Astrocyte of the spinal cord (primary cell): ENCODE measurements at places on chromosomes 13 and 19.
A peak's percentile ranks its signal among the peaks of the same experiment; 100 is the strongest.

GRCh38 chr19:18657590-18658365 is 20.9 kb downstream of the KLHL26 start:
- peak; percentile 93 for DNase-seq

DNA sequence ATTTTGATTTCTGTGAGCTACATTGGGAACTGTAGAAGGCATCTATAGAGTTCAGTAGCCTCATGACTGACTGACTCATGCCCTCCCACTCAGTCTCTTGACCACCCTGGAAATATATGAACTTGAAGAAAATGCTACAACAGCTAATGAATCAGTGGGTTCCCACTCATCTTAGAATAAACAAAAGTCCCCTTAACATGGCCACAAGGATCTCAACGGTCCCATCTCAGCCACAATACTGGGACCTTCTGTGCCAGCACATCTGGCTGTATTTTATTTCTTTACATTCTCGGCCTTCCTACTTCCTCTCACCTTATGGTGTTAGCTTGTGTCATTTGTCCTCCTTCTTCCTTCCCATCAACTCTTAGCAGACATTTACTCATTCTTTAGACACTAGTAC is 619.8 kb downstream of the DCT start:
- DNase-seq, result peak; percentile 54

- no peak for DNase-seq
These were observed 257.0 kb downstream of the TSHZ3 start for GRCh38 chr19:31092274-31092673.

DNA sequence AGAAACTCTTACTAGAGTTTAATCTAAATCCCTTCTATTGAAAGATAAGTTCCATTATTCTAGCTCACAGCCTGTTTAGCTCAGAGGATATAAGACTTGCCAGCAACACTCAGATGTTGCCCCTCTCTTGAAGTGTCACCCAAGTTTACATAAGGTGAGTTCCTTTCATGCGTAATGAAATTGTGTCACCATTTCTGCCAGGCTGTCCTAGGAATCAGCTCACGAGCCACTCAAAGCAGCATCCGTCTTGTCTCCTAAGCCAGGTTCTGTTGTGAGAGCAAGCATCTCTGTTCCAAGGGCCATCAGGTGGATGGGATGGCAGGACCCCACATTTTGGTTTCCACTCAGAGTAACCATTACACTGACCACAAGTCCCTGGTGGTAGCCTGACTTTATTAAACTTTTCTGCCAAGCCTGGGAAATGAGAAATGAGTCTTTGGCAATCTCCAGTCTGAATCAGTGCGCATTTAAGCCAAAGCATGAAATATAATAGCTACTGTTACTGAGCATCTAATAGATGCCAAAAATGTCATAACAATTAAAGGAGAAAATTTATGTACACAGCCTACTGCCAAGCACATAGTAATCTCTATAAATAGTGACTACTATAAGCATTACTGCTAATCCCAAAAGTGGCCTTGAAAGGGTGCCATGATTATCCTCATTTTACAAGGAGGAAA is 179.6 kb upstream of the MIR17HG start:
- no peak for DNase-seq

DNA sequence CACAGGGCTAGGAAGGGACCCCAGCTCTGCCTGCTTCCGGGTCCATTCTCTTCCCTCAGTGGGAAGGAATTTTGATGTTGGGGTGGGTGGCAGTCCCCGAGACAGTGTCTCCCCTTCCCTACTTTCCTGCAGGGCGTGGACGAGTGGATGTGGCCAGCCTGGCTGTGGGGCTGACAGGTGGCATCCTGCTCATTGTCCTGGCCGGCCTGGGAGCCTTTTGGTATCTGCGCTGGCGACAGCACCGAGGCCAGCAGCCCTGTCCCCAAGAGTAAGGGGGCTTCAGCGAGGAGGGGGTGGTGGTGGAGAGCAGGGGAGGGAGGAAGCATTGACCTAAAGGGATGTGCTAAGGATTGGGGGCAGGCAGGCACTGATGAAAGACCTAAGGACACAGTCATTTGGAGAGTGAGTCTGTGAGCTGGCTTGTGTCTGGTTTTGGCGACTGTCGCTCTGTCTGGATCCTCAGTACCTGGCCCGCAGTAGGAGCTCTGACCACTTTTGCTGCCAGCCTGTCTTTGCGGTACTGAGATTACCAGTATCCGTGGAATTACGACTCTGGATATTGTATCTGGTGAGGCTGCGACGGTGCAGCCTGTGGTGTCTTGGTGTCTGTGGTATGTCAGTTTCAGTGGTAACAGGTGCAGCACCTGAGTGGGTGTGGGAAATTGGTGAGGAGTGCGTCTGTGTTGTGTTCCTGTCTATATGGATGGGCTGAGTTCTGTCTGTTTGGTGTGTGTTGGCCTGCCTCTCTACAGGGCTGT is 2.4 kb upstream of the PRR12 start:
- no peak for DNase-seq

DNA sequence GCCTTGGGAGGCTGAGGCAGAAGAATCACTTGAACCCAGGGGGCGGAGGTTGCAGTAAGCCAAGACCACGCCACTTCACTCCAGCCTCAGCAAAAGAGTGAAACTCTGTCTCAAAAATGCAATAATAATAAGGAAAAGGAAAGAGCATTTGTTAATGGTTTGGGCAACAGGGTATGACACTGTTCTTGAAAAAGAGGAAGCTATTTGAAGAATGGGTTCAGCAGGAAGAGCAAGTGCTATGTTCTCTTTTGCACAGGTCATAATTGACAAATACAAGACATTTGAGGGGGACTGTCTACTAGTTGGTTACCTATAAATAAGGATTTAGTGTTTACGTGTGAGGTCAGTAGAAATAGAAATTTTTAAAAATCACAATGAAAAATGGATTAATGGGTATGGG is 218.3 kb downstream of the DCT start:
- no peak for DNase-seq

DNA sequence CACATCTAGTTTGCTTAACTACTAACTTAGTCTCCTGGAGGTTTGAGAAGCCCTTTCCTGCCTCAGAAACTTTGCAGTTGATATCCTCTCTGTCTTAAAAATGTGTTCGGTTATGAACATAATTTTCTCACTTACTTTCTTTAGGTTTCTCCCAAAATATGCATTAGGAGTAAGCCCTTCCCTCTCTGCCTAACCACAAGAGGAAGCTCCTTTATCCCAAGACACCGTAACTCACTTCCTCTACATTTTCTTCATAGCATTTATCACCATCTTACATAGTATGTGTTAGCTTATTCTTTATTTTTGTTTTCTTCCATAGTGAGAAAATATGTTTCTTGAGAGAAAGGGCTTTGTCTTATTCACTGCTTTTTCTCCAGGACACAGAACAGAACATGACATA is 952.5 kb upstream of the ATXN8OS start:
- DNase-seq, result no peak

GRCh38 chr19:44863990-44864389 is 17.9 kb downstream of the NECTIN2 start:
- no peak for DNase-seq

- DNase-seq, result peak; percentile 61
These were observed 7.9 kb downstream of the INTS6 start for GRCh38 chr13:51444922-51445321.

- no peak for DNase-seq
These were observed 33.5 kb downstream of the ELL start for GRCh38 chr19:18488403-18488723.

DNA sequence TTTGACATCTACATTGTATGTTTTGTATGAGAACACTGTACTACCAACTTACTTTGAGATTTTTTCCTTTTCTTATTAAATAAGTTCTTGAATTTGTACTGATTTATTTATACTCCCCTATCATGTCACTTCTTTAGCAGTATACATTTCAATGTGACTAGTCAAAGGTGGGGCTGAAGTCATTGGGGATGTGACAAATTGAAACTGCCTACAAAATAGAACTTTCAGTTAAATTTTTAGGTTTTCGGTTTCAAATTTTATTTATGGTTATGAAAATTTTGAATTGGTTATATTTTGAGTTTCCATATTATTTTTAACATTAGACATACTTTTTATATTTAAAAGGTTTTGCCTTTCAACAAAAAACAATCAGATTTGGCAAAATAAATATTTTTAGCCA is 221.6 kb downstream of the NBEA start:
- DNase-seq, result no peak

DNA sequence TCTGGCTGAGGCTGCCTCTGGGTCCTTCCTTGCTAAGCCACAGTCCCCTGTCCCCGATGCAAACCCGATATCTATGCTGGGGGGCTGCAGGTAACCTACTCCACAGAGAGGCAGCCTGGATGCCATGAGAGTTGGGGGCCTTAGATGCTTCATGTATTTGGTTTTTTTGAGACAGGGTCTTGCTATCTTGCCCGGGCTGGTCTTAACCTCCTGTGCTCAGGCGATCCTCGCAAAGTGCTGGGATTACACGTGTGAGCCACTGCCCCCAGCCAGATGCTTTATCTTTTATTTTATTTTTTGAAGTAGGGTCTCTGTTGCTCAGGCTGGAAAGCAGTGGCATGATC is 1.5 kb downstream of the ATCAY start:
- no peak for DNase-seq

GRCh38 chr13:48579165-48579918 is 46.5 kb upstream of the RCBTB2 start:
- DNase-seq, result no peak

- DNase-seq, result no peak
These were observed 18.3 kb downstream of the NUP58 start for GRCh38 chr13:25319771-25320170.

GRCh38 chr19:42606660-42607351 is 12.1 kb upstream of the CEACAM8 start:
- DNase-seq, result peak; percentile 5

GRCh38 chr13:73339086-73339485 is 280.3 kb downstream of the KLF5 start:
- DNase-seq, result no peak

- no peak for DNase-seq
These were observed 6.7 kb downstream of the CLEC11A start for GRCh38 chr19:50729894-50730293.

- DNase-seq, result no peak
These were observed 123.8 kb downstream of the ENOX1 start for GRCh38 chr13:43662976-43663375.

- DNase-seq, result no peak
These were observed 346.6 kb downstream of the TSHZ3 start for GRCh38 chr19:31002518-31003244.

GRCh38 chr13:50692396-50692915 is 151.0 kb downstream of the DLEU7 start:
- no peak for DNase-seq

- DNase-seq, result no peak
These were observed 2033.9 kb upstream of the PCDH20 start for GRCh38 chr13:63449550-63449949.

- DNase-seq, result no peak
These were observed 597.2 kb downstream of the DIAPH3 start for GRCh38 chr13:59566561-59566960.

GRCh38 chr13:32645854-32646253 is 59.6 kb downstream of the PDS5B start:
- no peak for DNase-seq

DNA sequence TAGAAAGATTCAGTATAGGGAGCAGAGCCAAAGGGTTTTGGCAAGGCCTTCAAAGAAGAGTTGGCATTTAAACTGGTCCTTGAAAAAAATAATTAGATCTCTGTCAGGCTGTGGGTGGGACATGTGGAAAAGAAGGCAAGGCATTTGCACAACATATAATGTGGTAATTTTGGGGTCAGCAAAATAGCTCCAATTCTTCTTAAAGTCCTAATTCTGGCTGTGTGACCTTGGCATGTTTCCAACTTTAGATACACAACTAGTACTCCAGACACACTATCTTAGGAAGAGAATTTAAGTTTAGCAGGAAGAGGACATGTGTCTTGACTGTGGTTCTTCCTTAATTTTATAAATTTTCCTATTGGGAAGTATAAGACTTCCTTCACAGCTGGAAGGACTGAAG is 206.3 kb downstream of the PCDH17 start:
- no peak for DNase-seq

DNA sequence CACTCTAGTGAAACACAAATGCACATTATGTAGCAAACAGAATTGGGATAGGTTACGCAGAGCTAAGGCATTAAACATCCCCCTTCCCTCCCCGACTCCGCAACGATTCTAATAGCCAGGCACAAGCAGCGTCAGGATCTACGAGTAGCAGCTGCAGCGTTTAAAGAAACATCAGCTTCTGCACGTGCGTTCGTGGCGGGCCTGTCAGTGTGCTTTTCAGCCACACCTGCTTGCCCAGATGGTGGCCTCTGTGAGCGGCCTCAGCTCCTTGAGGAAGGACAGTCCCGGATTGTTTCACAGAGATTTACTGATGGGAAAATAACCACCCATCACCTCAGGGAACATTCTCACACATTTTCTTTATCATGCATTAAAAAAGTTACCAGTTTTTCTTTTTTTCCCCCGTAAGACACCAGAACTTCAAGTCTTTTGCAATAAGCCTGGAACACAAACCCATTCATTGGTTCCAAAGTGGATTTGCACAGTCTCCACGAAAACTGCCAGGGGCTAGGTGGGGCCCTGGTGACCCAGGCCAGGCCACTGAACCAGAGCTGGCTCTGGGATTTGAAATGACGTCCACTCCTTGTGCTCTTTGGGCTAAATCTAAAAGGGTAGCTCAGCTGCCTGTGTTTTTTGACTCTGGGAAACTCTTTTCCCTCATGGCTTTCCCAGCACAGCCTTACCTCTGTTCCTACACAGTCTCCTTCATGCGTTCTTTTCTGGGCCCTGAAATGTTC is 325.5 kb downstream of the KCNRG start:
- DNase-seq, result no peak

DNA sequence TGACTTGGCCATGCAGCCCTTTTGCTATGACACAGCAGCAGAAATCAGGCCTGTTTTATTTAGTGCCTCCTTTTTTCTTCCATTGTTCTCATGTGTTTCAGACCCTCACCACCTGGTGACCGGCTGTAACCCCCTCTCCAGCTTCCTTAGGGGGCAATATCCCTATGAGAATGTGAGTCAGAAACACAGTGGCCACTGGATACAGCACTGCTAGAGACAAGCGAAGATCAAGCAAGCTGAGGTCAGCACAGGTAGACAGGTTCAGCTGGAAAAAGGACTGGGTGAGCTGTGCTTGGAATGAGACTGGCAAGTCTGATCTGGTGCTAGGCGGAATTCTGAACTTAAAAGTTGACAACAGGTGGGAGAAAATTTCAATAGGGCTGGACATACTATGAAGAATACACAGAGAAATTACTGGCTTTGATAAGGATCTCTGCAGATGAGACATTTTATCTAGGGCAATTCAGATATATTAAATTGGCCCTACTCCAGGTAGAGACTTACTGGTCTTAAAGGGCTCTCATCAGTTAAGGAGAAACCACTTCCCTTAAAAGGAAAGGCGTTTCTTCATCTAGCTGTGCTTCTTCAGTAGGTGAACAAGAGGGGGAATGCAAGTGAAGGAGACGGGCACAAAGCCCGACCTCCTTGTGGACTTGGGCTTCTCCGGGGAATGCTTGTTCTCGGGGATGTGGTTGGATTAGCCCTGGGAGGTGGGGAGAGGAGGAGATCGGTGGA is 83.3 kb downstream of the ERCC5 start:
- no peak for DNase-seq
